ENCODE measurements at places on chromosomes 13 and 19.

DNA sequence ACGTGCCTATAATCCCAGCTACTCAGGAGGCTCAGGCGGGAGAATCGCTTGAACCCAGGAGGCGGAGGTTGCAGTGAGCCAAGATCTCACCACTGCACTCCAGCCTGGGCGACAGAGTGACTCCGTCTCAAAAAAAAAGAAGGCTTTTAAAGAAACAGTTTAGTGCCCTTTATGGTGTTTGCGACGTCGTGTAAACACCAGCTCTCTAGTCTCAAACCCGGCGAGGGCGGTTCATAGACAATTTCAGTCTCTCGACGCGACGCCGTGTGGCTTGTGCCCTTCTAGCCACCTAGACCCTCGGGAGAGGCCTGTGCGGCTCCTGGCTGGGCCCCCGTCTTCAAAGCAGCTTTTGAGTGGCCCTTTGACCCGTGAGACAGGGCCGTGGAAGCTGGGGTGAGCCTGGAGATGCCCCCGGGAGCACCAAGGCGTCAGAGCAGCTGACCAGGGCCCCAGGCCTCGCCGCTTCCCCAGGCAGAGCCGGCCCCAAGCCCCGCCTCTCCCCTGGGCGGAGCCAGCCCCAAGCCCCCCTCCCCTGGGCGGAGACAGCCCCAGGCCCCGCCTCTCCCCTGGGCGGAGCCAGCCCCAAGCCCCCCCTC is 5.0 kb upstream of the MADCAM1 start:
- DNase-seq: no peak

- DNase-seq: no peak
Measured at GRCh38 chr19:16201011-16201391, 3.3 kb downstream of the AP1M1 start.

- no peak for DNase-seq
Measured at GRCh38 chr19:35629332-35629633, 447 bp downstream of the RBM42 start.

DNA sequence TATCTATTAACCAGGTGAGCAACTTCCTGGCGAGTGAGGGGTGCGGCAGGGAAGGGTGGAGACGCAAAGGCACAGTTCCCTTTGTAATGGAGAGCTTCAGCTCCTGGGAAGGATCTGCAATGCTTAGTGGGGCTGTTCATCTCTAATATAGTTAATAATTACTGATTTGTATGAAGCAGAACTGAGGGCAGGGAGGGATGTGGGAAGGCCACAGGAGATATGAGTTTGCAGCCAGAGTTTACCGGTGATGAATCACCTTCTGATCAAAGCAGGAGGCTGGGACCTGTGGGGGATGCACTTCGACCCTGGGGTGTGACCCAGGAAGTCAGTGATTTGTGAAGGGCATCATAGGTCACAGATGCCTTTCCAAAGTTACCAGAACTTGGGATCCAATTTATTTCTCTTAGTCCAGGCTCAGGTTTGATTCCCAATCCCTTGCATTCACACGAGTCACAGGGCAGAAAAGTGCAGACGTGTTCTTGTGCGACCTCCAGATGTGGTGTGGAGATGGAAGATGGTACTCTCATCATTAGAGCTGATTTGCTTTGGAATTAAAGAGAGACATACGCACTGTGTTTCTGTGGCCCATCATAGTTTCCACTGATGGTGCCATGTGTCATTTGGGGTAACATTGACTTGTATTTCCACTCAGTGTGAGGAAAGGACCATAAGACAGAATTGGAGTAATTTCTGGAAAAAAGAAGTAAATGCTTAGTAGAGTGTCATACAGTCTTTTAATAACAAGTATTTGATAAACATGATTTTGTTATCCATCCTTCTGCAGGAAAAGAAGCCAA is 55.0 kb downstream of the LRCH1 start:
- no peak for DNase-seq

- no peak for DNase-seq
Measured at GRCh38 chr13:78958006-78958405, 299.1 kb upstream of the OBI1 start.

DNA sequence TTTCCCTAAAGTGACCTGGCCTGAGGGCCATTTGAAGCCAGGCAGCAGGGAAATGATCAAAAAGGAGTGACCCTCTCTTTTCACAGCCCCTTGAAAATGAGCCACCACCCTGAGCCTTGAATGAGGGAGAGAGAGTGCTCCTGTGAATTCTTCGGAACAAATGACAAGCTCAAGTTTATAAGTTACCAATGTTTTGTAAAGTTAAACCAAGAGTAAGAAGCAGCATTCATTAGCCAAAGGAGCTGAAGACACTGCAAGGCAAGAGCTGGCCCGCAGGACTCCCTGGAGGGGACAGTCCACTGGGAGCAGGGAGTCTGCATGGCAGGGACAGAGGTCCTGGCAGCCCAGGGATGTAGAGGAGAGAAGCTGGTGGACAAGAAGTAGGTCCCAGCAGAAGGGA is 16.7 kb upstream of the CCNP start:
- DNase-seq: no peak

DNA sequence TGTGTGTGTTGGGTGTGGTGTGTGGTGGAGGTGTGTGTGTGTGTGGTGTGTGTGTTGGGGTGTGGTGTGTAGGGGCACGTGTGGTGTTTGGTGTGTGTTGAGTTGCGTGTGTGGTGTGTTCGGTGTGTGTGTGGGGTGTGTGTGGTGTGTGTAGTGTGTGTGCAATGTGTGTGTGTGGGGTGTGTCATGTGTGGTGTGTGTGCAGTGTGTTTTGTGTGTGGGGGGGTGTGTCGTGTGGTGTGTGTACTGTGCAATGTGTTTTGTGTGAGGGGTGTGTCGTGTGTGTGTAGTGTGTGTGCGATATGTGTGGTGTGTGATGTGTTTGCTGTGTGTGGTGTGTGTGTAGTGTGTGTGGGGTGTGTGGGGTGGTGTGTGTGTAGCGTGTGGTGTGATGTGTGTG is 6.0 kb upstream of the KPTN start:
- no peak for DNase-seq

DNA sequence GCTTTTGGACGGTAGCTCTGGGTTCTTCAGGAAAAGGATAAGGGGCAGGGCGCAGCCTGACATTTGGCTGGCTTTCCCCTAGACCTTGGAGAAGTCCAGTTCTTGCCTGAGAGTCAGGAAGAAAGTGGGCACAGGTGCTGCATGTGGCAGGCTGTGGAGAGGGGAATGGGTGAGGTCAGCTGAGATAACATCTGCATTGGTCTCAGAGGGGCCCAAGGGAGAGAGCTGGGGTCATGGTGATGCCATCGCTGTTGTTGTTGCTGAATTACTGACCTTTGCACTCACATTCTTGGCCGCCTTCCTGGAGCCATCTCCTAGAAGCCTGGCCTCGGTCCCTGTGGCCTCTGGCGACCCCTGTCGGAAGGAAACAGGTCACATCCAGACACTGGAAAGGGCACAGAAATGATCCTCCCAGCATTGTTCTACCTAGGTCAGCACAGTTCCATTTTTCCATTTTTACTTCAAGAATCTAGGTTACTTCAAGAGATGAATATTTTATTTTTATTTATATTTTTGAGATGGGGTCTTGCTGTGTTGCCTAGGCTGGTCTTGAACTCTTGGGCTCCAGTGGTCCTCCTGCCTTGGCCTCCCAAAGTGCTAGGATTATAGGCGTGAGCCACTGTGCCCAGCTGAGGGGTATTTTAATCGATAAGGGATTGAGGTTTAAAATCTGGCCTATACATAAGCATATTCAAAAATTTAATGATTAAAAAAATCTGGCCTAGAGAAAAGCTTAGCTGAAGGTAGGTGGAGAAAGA is 6.5 kb upstream of the LIPE start:
- no peak for DNase-seq

DNA sequence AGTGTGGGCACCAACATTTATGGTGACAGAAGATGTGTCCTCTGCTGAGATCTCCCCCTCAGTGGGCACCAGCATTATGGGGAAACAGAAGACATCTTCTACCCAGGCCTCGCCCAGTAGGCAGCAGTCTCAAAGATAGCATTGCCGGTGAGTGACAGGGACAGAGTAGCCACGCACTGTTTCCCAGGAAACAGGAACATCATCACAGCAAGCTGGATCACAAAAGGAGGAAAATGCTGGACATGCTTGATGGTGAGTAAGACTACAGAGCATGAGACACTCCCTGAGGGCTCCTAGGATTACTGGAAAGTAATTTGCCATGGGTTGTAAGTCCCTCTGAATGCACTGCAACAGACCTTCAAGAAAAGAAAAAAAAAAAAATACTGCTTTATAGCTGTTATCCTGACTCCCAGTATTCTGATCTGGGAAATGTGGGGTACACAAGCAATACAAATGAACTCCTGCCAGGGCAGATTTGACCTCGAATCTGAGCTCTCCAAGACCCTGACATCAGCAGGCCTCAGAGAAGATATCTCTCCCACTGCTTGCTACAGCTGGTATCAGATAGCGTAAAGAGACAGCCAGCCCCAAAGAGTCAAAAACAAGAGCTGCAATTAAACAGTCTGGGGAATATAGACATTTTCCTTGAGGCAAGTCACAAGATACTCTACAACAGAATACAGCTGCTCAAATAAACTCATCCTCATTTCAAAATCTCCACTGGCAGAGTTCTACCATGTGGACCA is 180.4 kb downstream of the RBM26 start:
- no peak for DNase-seq

GRCh38 chr13:78102121-78102677 is 183.6 kb upstream of the EDNRB start:
- DNase-seq: no peak

DNA sequence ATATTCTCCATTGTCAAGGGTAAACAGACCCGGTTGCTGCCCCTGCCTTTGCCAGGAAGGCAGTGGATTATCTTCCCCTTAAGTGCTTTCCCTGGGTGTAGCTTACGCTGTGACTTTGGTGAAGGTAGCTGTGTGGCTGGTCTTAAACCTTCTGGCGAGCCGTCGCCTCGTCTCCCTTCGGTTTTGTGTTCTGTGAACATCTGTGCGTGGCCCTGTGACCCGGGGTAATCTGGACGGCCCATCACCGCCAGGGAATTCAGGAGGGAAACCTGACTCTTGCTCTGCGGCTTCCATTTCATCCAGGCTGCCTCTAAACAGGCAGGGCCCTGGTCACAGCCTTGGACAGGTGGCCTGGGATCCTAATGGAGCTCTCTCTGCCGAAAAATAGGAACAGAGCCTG is 78.7 kb downstream of the SHISA2 start:
- no peak for DNase-seq

DNA sequence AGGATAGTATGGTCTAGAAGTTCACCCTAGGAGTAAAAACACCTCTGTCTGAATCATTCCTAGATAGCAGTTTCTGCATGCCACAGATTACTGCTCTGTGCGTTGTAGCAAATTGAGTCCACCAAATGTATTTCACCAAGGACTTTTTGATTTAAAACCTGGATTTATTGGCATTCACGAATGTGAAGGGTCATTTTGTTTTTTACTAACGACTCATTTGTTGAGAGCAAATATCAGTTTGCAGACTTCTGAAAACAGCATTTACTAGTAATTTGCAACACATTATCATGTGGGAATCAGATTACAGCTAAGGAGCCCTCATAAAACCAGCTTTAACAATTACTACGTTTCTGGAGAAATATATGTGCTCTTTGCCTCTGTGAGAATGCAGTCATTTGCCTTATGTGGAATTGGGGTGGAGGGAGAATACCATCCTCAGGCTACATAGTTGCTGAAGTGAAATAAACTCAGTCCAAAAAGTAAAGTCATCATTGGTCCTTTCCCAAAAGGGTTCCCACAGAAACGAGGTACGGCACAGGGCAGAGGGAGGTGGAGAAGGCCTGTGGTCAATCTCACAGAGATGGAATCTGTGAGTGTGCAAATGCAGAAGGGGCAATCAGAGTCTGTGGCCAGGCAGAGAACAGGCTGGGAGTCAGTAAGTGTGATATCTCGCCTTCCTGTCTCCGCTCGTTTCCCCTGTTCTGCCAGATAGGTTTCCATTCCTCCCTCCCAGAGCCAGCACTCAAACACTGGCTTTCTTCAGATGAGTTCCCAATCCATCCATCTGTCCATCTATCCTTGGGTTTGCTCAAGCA is 63.1 kb downstream of the DLEU7 start:
- no peak for DNase-seq

- no peak for DNase-seq
Measured at GRCh38 chr19:46786236-46787039, 2.0 kb downstream of the SLC1A5 start.

All from cortex of kidney (tissue), 1 donor.